SJCRH30 (cell line): ENCODE measurements at places on chromosomes 16 and 17.

DNA sequence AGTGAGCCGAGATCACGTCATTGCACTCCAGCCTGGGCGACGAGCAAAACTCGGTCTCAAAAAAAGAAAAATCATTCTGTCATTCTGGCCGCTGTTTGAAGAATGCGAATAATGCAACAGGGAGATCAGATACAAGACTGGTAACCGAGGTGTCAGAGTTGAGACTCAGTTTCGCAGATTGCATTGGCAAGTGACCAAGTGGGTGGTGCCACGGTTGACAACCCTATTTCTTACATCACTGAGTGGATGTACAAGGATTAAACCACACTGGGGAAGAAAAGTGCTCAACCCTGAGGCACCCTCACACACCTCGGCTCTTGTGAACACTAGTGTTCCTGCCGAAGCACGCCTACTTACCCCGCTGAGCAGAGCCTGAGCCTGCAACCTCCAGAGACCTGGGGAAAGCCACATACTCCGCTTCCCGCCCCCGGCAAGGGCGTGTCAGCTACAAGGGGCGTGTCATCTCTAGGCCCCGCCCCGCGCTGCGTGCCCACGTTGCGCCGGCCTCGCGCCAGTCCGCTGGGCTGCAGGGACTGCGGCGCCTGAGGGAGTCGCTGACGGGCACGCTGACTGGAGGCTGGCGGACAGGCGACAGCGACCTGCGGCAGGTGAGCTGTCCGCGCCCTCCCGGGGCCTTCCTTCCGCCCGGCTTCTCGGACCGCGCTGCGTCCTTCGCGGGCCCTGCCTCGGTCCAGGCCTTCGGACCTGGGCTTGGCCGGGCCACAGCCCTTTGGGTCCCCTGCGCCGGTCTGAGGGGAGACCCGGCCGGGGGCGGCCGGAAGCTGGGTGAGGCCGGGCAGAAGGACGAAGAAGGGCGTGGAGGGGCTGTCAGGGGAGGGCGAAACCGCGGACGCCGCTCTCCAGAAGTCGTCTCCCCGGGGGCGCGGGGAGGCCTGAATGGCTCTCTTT is at the start of gene HMOX2:
TSS of gene HMOX2 (plus strand) at position 519 of the 909 bp plus-strand sequence. CDS start 29,127 bp downstream, outside the sequence.
- peak; percentile 93 for DNase-seq

DNA sequence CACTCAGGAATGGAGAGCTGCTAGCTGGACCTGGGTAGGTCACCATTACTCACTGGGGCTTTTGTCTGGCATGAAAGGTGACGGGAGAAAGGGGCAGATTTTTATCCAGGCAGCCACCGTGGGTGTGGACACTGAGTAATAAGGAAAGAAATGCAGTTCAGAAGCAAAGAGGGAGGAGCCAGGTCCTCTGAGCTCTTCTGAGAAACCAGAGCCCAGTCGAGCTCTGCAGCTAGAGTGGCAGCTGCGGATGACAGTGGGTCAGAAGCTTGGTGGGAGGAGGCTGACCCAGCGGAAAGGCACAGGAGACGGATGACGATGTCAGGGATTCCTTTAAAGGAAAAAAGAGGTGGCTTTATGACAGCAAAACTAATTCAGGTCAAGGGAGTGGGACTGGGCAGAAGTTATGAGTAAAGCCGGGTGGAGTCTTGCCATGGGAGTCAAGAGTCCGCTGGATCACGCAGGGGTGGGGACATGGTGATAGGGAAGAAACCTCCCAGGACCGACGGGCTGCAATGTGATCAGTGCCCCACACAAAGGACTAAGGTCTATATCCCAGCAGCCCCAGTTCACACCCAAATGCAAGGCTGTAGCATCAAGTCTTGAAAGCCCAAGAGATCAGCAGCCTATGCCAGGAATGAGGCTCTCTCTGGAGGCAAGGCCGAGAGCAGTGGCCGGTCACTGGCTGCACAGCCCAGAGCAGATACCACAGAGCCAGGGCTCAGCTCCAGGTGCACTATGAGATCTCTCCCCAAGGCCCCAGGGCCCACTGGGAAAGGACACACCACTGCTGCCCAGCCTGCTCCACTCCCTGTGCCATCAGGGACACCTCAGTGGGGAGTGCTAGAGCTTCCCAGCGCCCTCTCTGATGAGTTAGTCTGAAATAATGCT is 6.3 kb upstream of the MNT start:
- no peak for DNase-seq

GRCh38 chr16:84817206-84817605 is 2.6 kb upstream of the CRISPLD2 start:
- DNase-seq, result no peak

DNA sequence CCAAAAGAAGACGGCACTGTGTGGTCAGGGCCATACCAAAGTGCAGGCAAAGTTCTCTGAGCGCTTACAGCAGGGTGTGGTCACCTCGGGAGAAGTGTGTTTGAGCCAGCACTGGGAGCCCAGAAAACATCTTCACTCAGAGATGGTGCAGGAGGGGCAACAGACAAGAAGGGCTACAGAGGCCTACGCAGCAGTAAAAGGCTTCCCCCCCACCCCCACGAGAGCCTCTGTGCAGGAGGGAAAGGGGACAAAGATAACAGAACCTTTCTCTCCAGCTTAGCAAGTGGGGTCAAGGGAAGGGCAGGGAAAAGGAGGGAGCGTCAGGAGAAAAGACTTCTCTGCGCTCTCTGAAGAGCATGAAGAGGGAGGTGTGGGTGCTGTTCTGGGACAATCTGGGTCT is 2.8 kb downstream of the VAT1 start:
- no peak for DNase-seq

DNA sequence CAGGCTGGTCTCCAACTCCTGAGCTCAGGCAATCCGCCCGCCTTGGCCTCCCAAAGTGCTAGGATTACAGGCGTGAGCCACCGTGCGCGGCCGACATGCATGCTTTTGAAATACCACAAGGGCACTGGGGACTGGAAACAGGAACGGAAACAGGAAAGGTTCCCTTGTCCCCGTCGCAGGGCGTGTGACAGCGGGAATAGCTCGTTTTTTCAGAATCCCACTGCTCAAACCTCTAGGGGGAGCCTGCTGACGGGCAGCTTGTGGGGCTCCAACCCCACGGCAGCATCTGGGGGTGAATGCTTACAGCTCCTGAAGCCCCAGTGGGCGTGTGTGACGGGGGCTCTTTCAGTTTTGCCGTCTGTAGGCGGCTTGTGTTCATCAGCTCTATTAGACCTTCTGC is 18.8 kb upstream of the ASGR2 start:
- DNase-seq, result no peak

DNA sequence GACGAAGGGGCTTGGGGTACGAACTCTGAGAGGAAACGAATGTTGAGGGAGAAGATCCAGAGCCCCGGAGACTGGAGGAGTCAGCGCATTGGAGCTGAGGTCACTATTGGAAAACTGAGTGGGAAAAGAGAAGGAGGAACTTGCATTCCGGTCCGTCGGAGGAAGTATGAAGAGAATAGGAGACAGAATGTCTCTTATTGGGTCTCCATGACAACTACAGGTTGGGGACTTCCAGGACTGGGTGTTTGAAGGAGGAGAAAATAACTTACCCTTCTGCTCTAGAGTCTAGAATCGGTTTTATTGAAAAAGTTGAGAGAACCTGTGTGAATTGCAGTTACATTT is 537 bp downstream of the GOSR1 start:
- DNase-seq, result no peak

- DNase-seq, result no peak
These were observed 71.1 kb downstream of the RPH3AL start for GRCh38 chr17:281365-281999.

DNA sequence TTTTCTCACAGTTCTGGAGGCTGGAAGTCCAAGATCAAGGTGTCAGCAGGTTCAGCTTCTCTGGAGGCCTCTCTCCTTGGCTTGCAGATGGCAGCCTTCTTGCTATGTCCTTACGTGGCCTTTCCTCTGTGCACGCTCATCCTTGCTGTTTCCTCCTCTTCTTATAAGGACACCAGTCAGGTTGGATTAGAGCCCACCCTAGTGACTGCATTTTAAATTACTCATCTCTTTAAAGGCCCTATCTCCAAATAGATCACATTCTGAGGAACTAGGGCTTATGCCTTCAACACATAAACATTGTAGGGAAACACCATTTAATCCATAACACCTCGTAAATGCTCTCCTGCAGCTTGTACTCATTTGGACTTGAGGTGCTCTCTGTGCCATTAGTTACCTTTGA is 36.3 kb downstream of the DHRS7C start:
- DNase-seq, result no peak

- DNase-seq, result no peak
These were observed 14.1 kb upstream of the NLRP1 start for GRCh38 chr17:5598457-5598856.

DNA sequence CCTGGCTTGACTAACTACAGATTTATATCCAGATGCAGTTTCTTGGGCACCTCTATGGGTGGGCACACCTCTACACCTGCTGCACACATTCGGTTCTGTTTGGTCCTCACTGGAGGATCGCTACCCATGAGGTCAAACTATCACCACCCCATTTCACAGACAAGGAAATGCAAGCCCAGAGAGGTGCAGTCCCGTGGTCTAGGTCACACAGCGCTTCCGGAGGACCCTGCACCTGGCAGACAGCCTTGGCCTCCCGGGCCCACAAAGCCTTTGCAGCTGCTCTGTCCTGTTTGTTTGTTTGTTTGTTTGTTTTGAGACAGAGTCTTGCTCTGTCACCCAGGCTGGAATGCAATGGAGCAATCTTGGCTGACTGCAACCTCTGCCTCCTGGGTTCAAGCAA is 39.3 kb upstream of the JPH3 start:
- DNase-seq, result no peak

DNA sequence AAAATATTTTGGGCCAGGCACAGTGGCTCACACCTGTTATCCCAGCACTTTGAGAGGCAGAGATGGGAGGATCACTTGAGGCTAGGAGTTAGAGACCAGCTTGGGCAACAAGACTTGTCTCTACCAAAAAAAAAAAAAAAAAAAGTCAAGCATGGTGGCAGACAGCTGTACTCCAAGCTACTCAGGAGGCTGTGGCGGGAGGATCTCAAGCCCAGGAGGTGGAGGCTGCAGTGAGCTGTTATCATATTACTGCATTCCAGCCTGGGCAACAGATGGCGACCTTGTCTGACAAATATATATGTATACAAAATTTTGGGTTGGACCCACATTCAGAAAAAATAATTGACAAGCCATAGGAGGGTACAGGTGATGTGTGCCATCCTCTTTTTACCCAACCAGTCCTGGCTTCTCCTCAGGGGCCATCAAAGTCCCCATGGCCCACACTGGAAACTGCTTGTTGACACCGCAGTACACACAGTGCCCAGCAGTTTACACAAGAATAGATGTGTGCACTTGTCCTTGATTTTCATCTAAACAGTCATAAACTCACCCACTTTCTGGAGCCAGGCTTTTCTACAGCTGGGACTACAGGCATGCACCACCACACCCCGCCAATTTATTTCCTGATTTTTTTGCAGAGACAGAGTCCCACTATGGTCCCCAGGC is 1.7 kb downstream of the CES2 start:
- no peak for DNase-seq

GRCh38 chr17:82097919-82098168 is 192 bp downstream of the FASN start:
- DNase-seq, result no peak

DNA sequence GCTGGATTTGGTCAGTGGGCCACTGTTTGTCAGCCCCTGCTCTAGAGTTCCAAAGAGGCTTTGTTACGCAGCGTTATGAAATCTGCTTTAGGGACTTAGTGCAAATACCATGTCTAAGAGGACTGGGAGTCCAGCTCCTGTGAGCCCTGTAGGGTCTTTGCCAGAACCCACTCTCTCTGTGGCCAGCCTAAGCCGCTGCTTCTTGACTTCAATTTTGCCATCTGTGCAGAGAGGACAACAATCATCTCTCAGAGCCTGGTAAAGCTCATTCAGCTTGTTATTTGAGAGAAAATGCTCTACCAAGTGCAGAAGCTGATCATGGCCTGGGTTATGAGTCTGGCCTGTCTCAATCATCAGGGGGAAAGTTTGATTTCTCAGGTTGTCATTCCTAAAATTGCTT is 17.9 kb downstream of the CA10 start:
- DNase-seq, result no peak

- no peak for DNase-seq
These were observed 8.2 kb upstream of the CBX8 start for GRCh38 chr17:79804856-79805696.

DNA sequence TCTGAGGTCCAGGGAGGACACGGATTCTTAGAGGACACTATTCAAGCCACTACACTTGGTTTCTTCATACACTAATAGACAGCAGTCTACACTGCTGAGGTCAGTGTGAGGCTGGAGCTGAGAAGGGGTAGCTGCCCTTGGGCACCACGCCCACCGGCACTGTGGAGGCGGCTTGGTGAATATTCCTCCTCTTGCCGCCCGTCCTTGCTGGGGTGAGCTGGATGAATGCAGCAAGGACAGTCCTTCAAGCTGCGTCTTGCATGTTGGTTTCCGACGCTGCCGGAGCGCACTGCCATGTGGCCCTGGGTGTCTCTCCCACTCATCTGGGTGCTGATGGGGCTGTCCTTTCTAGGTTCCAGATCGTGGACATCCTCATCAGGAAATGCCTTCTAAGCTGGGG is 2.6 kb downstream of the ZNF205 start:
- no peak for DNase-seq

GRCh38 chr17:78488867-78489634 is 88.1 kb downstream of the DNAH17 start:
- DNase-seq, result no peak

DNA sequence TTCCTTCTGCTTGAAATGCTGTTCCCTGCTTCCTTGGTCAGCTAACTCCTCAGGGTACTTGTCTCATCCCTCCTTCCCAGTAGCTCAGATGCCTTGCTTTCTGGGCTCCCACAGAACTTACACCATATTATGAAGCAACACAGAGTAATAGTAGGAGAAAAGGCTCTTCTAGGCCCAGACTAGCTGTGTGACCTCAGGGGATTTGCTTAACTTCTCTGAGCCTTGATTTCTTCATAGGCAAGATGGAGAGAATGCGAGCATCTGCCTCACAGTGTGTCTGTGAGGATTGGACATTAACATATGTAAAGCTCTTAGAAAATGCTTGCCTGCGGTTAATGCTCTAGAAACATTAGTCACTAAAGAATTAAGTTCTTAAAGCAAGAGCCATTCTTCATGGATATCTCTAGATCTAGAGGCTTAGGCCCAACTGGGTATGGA is 22.3 kb upstream of the PECAM1 start:
- DNase-seq, result no peak

GRCh38 chr17:55549140-55549539 is 37.9 kb upstream of the SMIM36 start:
- no peak for DNase-seq

GRCh38 chr17:81621494-81622130 is 15.3 kb downstream of the NPLOC4 start:
- DNase-seq, result no peak

GRCh38 chr17:79732254-79732653 is 1.5 kb downstream of the ENPP7 start:
- DNase-seq, result no peak
